ENCODE measurements at places on chromosomes 16 and 17.
A peak's percentile ranks its signal among the peaks of the same experiment; 100 is the strongest.

- DNase-seq: no peak
Observed at GRCh38 chr17:41178843-41179616, 1.0 kb upstream of the KRTAP4-2 start.

GRCh38 chr17:54177606-54178308 is 355.0 kb downstream of the KIF2B start:
- DNase-seq: peak; percentile 4

DNA sequence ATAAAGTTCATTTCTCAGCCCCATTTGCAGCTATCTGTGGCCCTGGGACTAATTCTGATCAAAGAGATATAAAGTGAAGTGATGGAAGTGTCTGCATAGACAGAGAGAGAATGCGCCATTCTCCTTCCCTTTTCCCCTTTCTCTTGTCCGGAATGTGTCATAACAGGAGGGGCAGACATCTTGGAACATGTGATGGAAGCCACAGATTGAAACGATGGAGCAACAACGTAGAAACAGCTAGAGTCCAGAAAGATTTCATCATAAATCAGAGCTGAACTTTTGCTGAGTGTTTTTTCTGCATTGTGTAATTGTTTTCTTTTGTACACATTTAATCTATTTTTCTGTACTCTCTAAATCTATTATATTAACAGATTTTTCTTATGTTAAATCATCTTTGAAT is 11.3 kb downstream of the ASGR1 start:
- DNase-seq: no peak

- no peak for DNase-seq
Observed at GRCh38 chr17:444879-445454, 92.4 kb upstream of the RPH3AL start.

DNA sequence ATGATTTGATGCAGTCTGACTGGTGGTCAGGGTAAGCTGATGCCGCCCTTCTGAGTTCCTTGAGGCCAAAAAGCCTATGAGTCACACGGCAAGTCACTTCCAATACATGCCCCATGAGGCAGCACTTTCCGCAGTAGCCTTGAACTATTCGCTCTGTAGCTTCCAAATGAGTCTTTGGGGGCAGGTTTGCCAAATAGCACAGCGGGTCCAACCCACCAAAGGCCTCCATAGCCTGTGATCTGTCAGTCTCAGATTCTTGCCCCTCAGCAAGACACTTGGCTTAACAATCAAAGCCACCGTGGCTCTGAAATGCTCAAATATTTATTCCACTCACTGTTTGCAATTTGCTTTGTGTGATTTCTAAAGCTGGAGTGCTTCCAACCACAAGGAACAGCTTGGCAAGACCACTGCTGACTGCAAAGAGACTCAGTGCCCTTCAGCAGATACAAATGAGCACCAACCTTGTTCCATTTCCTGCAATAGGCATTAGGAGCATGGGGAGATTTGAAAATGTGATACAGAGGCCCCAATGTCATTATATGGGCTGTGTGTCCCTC is 45.4 kb downstream of the CLEC19A start:
- peak; percentile 4 for DNase-seq

- DNase-seq: peak; percentile 74
Observed at GRCh38 chr16:85395207-85395912, 217.8 kb upstream of the GSE1 start.

- peak; percentile 47 for DNase-seq
Observed at GRCh38 chr16:30609002-30609925, 925 bp downstream of the ZNF689 start.

DNA sequence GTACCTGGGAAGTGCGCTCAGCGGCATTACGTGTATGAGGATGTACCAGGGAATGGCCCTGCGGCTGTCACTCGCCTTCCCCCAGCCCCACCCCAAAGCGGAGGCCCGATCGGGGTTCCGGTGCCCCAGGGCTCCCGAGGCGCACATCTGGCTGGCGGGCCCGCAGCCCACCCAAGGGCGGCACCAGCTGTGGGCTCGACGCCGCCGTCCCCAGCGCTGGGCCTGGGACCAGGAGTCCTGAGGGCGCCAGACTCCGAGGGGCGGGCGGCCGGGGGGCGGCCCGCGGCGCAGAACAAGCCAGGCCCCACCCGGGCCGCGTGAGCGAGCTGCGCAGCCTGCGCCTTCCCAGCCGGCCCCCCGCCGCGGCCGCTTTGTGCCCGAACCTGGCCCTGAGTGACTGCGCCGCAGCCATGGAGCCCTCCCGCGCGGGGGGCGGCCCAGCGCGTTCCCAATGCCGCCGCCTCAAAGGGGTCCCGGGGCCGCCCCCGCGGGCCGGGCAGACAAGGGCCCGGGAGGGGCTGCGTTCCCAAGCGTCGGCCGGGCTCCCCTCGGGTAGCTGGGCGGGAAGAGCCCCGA is 17.4 kb downstream of the ZNF423 start:
- peak; percentile 52 for DNase-seq

DNA sequence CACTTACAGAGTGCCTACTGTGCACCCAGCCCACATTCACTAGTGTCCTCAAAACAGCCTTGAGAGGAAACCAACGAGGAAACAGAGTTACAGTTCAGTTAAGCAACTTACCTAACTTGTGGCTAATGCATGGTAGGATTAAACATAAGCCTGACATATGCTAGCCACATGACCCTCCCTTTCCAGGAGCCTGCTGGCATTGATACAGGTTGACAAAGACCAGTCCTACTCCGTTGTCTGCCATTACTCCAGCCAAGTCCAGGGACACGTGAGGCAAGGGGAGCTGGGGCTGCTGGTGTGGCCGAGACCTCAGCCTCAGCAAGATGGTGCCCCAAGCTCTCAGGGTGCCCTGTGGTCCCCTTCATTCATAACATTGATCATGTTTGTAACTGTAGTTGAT is 37.9 kb downstream of the SNX20 start:
- no peak for DNase-seq

DNA sequence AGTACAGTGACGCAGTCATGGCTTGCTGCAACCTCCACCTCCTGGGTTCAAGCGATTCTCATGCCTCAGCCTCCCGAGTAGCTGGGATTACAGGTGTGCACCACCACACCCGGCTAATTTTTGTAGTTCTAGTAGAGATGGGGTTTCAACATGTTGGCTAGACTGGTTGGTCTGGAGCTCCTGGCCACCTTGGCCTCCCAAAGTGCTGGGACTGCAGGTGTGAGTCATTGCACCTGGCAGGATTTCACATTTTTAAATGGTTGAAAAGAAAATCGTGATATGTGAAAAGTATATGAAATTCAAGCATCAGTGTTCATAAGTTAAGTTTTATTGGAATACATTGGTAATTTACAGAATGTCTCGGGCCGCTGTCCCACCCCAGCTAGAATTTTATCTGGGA is 2.6 kb downstream of the RMI2 start:
- DNase-seq: no peak

- peak; percentile 18 for DNase-seq
Observed at GRCh38 chr16:80806927-80807340, 2.5 kb upstream of the CDYL2 start.

GRCh38 chr16:10616756-10617640 is 36.6 kb upstream of the EMP2 start:
- DNase-seq: peak; percentile 79

DNA sequence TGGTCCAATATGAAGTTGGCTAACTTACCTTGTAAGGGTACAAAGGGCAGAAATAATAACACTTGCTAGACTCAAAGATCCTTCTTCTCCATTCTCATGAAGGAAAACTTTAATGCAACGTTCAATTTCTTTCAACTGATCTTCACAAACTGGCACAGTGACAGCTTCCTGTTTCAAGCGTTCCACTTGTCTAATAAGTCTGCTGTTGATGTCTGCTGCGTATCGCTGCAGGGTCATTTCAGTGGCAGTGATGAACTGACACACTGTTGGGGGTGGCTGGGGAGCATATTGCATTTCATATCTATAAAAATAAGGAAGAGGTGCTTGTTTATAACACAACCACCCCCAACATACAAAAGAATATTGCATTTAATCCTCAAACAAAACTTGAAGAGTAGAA is 33.5 kb upstream of the ARL6IP1 start:
- DNase-seq: peak; percentile 12

- no peak for DNase-seq
Observed at GRCh38 chr17:50469671-50470305, 1.1 kb upstream of the CHAD start.

DNA sequence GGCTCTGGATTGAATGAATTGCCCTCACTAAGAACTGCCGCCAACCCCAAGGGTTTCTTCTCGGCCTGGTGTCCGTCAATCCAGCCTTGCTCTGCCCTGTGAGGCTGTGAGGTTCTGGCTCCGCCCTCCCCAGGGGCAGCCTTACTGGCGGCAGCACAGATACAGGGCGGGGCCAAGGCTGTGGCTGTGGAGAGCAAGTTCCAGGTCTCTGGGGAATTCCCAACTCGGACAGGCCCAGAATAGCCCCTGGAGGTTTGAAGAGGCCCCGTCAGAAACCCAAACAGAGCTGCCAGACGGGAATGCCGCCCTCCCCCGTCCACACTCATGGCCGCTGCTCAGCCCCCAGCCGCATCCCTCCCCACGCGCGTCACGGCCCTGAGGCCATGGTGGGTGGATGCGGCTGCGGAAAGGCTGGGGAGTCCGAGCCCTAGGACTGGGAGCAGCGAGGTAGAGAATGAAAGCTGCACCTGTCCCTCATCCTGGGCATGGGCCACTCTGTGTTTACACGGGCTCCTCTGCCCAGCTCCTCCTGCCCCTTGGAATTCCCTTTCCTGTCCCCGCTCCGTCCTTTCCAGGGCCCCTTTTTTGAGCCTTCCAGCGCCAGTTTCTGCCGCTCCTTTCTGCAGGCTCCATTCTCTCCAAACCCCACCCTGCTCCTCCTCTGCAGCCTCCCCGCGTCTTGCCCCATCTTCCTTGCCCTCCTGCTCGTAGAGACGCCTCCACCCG is 660 bp upstream of the PRRT2 start:
- DNase-seq: peak; percentile 96

GRCh38 chr17:59299400-59300092 is 31.9 kb upstream of the YPEL2 start:
- no peak for DNase-seq

DNA sequence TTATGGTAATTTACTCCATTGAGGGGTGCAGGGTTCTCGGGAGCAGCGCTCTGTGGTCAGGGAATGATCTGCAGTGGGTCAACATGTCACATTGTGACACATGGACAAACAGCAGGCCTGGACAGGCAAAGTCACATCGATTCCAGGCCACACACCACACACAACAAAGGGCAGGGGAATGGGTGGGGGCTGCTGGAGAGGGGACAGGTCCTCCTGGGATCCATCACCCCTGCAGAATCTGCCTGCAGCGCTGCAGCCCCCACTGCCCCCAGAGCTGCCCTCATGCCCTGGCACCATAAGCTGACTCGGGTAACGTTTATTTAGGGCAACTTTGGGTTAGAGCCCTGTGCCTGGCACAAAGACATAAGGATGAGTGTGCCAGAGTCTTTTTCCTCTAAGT is 9.1 kb downstream of the PEMT start:
- no peak for DNase-seq

GRCh38 chr16:84726079-84726668 is 26.4 kb downstream of the USP10 start:
- DNase-seq: peak; percentile 87

- DNase-seq: no peak
Observed at GRCh38 chr16:5019775-5020174, 14.0 kb downstream of the NAGPA start.

DNA sequence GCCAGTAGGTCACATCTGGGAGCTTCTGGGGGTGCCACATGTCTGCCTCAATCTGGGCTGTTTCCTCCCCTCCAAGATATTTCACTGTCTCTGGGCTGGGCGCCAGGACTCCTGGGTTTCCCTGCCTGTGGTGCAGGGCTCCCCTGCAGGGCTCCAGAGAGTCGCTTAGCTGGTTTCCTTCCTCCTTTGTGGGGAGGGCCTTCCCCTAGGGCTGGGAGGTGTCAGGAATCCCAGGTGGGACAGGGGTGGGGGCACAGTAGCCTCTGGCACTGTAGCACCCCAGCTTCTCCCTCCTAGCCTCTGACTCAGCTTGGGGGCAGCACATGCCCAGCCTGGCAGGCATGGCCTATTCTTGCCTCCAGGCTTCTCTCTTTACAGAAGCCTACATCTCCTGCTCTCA is 2.6 kb downstream of the RARA start:
- peak; percentile 60 for DNase-seq

DNA sequence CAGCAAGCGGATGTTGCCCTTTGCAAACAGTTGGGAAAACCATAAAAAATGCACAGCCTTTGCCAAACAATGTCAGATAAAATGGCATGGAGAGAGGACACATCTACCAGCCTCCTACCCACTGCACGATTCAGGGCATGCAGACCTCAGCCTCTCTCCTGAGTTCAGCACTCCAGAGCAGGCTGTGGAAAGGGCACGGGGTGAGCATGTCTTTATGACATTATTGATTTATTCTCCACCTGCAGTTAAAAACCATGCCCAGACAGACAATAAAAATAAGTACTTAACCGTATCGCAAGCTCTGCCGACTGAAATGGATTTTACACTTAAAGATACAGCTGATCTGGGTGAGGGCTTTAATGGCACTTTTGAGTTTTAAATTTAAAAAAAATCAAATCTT is 127.1 kb downstream of the MAF start:
- no peak for DNase-seq

GRCh38 chr17:12549499-12550041 is 116.1 kb upstream of the MYOCD start:
- DNase-seq: peak; percentile 13

DNA sequence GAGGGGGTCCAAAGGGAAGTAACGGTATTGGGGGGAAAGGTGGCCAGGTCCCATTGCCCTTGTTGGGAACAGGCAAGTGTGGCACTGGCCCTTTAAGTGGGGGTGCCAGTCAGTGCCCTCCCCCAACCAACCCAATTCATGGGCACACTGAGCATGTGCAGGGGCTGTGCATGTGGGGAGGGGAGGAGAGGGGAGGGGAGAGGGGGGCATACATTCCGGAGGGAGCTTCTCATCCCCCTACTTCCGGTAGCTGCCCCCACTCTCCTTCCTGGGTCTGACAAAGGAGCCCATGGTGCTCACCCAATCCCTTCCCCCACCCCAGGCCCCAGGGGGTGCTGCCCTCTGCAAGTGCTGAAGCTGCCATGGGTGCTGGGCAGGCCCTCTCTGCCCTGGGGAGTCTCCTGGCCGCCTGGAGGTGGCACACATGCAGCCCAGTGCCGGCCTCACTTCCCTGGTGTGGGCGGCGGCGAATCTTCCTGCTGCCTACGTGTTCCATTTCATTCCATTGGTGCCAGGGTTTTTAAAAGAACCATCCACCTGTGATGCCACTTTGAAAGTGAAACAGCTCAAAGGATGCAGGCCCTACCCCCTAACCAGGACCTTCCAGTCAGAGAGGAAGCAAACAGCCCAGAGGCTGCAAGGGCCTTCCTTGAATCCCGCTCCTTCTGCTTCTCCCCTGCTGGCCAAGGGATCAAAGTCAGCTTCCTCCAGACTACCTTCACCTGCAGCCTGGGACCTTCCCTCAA is 11.0 kb downstream of the HEXIM2 start:
- DNase-seq: peak; percentile 91

DNA sequence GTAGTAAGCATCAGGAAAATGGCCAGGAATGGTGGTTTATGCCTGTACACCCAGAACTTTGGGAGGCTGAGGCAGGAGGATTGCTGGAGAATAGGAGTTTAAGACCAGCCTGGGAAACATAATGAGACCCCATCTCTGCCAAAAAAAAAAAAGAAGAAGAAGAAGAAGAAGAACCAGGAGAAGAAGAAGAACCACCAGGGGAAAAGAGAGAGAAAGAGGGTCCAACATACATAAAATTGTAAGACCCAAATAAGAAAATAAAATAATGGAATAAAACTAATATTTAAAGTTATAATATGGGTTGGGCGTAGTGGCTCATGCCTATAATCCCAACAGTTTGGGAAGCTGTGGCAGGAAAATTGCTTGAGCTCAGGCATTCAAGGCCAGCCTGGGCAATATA is 408.4 kb downstream of the ZFHX3 start:
- no peak for DNase-seq

- no peak for DNase-seq
Observed at GRCh38 chr16:29789775-29790182, 772 bp upstream of the KIF22 start.

GRCh38 chr16:89918453-89919347 is at the start of gene MC1R:
Gene MC1R, plus strand, starts transcription at chr16:89918862. Its CDS starts 397 bp downstream, at chr16:89919259.
- DNase-seq: peak; percentile 22

Data from muscle of leg (tissue), 16 donors.